ENCODE measurements at places on chromosomes 1 and 21.

DNA sequence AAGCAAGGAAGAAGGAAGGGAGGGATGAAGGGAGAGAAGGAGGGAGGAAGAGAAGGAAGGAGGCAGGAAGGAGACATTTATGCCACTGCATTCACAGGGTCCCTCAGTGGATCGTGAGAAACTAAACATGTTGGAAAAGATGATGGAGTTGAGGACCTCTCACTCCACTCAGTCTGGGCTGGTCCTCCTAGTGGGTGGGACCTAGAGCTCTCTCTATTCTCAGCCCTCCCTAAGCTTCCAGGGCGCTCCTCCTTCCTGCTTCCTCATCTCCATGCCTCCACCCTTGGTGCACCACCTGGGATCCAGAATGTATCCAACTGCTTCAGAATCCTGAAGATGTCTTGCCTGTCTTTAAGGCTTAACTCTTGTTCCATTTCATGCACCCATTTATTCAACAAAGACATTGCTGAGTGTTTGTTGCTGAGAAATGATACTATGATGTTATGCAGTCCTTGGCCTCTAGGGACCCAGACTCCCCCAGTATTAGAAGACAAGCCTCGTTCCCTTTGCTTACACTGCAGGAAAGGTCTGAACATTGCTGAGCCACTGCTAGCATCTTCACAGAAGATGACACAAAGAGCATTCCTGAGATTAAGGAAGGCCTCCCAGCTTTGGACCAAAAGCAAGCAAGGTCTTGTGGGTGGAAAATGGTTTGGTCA is 88.5 kb downstream of the BEND5 start:
- no peak for DNase-seq

- DNase-seq = no peak
Measured at GRCh38 chr1:214205053-214205452, 75.9 kb upstream of the SMYD2 start.

DNA sequence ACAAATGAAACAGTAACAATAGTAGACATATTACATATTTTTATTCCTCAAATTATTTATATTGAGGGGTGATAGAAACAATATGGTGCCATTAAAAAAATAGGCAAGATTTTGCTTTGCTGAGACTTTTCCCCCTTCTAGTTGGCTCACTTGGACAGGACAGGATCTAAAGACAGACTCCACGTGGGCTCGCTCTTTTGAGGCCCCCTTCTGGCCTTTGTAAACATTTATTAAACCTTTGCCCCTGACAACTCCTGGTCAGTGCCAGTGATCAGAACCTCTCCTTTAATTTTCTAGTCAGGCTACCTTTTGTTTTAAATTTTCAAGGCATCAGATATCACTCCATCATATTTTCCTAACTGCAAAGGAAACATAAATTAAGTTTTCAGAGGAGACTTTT is 49.7 kb upstream of the IFI44L start:
- no peak for DNase-seq

- DNase-seq = no peak
Measured at GRCh38 chr1:47565092-47565491, 127.2 kb downstream of the FOXD2 start.

DNA sequence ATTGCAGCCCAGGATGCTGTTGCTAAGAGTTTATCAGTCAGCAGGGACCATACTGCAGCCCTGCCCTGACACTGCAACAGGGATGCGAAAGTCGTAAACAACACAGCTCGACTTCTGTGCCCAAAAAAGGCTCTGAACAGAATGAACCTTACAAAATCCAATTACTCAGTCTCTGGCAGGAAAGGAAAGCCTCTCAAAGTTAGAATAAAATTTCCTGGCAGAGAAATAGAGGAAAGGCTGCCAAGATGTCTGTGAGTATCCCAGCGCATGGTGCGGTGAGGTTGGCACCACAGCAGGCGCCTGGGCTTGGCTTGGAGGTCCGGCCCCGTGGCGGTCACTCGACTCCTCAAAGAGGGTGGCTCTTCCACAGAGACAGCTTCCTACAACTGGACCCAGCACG is 185.8 kb downstream of the PCP4 start:
- peak; percentile 39 for DNase-seq

GRCh38 chr1:21058035-21058793 is 118.5 kb downstream of the EIF4G3 start:
- DNase-seq = no peak

GRCh38 chr1:156691191-156691590 is 14.0 kb upstream of the NES start:
- DNase-seq = no peak

DNA sequence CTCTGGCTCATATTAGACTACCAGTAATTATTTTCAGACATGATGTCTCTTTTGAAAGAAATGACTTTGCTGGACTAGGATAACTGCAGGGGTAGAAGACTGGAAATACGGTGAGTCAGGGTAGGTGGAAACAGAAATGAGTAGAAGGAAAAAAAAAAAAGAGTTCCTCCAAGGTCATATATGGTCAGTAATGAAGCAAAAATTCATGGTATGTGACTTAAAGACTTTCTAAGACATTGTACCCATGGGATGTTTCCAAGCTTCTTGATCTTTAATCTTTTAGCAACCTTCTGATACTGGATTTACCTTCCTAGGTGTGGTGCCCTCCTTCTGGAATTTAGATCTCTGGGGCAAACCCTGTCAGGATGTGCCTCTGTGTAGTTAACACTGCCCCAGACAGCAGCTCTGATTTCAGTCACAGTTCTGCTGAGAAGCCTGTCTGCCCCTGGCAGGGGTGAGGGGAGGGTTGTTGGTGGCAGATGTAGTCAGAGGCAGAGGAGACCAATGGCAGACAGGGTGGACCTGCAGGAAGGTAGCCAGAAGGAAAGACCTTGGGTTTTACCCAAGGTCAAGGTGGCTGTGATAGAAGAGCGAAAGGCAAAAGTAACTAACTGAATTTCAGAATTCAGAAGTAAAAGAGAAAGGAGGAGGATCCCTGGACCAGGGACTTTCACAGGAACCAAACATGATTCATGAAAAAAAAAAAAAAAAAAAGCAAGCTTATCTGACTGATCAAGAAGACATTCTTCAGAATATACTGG is 44.1 kb upstream of the BCL10 start:
- no peak for DNase-seq

DNA sequence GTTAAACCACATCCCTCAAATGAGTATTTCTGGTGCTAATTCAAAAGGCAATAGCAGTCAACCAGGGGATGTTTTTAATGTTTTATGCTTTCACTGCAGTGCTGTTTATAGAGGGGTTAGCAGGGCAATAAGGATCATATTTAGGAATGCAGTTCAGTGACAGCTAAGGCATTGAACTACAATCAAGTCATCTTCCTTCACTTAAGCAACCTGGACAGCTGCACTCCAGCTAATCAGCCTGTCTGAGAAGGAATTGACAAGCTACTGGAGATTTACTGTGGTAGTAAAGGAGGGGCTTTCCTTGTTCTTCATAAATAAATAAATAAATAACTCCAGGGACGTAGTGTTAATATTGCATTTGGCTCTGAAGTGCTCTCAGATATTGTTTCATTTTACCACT is 93.9 kb downstream of the DAB1 start:
- no peak for DNase-seq

GRCh38 chr1:33188572-33189275 is 6.9 kb upstream of the TRIM62 start:
- DNase-seq = no peak

DNA sequence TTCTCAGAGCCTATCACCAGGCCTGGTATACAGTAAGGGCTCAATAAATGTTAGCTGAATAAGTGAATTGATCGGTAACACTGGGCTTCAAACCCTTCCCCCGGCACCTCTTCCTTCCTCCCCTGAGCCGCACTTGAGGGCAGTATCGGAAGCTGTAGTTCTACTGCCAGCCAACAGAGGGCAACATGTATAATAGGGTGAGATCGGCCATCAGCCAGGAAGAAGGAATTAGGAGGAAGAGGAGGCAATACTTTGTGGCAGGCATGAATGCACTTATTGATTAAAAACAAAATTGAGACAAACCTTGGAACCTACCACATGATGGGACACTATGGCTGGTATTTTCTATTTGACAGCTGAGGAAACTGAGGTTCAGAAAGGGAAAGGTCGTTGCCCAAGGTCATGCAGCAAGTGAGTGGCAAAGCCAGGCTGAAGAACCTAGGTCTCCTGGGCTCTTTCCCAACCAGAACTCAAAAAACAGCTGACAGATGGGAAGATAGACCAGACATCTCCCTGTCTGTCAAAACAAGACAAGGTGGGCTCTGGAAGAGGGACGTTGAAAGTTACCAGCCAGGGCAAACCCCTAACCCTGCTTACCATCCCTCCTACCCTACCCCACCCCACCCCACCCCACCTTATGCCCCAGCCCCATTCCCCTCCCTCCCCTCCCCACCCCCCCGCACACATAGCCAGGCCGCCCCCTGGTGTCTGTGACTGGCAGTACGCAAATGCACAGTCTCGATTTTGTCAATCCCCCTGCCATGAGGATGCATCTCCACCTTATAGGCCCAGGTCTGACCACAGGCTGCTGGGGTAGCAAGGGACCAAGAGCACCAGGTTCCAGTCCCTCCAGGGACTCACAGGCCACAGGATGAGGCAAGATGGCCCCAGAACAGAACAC is 107.3 kb upstream of the RUNX3 start:
- peak; percentile 14 for DNase-seq

DNA sequence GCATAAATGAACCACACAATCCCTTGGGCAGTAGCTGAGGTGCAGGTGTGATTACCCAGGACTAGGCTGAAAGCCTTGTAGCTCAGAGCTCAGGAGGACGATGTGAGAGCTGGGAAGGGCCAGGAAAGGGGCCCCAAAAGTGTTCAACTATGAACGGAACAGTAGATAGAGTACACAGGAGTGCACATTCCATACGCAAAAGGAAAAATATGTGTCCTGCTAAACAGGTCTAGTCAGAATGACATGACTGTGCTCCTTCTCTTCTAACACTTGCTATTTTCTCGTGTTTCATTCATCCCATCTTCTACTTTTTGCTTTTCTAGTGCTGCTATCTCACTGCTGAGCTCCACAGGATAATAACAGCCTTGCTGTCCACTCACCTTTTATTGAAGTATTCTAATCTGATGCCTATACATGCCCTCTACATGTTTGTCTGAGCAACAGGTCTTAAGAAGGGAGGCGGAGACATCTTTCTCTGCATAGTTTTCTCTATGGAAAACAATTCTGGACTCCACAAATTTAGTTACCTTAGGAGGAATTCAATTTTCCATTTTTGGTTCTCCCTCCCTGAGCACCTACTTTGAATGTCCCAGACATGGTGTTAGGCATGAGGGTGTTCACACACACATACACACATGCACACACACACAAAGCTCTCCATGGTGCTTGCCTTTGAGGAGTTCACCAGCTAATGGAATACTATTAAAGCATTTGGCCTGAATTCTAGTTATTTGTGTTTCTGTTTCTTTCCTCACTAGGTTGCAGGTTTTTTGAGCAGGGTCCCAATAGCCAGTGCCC is 3.4 kb downstream of the S100A10 start:
- DNase-seq = no peak

GRCh38 chr1:160549665-160550006 is 26.6 kb upstream of the SLAMF6 start:
- no peak for DNase-seq

- no peak for DNase-seq
Measured at GRCh38 chr1:238399558-238399957, 508.8 kb upstream of the ZP4 start.

DNA sequence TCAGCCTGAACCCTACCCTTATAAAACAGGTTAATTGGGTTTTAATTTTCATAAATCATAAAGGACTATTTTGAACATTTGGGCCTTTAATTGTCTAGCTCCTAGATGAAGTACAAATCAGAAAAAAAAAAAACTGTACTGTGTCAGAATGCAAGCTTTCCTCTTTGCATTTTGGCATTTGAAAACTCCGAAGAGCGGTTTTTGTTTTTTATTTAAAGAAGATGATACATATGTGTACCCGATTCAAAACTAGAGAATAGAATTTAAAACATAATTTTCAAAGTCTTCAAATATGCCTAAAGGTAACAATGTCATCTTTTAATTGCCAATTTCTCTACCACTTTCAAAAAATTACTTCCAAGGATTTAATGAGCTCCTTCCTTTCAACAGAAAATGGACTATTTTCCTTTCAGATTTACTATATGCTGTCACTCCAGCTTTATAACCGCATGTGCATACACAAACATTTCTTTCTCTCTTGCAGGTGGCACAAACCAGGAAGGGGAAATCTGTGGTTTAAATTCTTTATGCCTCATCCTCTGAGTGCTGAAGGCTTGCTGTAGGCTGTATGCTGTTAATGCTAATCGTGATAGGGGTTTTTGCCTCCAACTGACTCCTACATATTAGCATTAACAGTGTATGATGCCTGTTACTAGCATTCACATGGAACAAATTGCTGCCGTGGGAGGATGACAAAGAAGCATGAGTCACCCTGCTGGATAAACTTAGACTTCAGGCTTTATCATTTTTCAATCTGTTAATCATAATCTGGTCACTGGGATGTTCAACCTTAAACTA is 33.7 kb downstream of the MRPL39 start:
- DNase-seq = no peak

GRCh38 chr21:38979271-38980121 is 173.8 kb downstream of the ETS2 start:
- DNase-seq = no peak

- DNase-seq = no peak
Measured at GRCh38 chr1:16126743-16127515, 28.9 kb downstream of the EPHA2 start.

DNA sequence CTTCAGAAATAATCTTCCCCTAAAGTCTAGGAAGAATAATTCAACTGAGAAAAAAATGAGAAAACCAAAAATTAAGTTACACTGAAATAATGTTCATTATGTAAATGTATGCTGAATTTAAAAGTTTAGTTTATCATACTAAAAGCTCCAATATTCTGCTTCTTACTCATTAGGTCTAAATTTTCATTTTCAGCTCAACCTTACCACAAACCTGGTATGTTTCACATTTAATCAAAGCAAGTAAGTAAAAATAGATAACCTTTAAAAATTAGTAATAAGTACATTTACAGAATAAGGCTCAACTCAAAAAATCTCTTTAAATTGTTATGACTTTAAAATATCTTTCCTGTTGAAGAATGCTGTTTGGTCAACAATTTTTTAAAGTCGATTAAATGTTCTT is 15.0 kb downstream of the BTG3 start:
- DNase-seq = no peak

- DNase-seq = no peak
Measured at GRCh38 chr21:29304597-29304996, 5.9 kb downstream of the BACH1 start.

- DNase-seq = no peak
Measured at GRCh38 chr1:188350104-188350503, 1521.4 kb downstream of the PLA2G4A start.

GRCh38 chr1:87863317-87863716 is 534.6 kb downstream of the LMO4 start:
- DNase-seq = no peak

Measured in G401 (cell line).